Activated naive CD4-positive, alpha-beta T cell treated with anti-CD3 and anti-CD28 coated beads, Interleukin-2, amount 10 ng/mL, durations not matched to agents 7 days and 5 days (primary cell): ENCODE measurements at places on chromosomes 16 and 17.
A peak's percentile ranks its signal among the peaks of the same experiment; 100 is the strongest.

- peak; percentile 56 for DNase-seq
Observed at GRCh38 chr16:8675183-8676159, 1.1 kb downstream of the ABAT start.

DNA sequence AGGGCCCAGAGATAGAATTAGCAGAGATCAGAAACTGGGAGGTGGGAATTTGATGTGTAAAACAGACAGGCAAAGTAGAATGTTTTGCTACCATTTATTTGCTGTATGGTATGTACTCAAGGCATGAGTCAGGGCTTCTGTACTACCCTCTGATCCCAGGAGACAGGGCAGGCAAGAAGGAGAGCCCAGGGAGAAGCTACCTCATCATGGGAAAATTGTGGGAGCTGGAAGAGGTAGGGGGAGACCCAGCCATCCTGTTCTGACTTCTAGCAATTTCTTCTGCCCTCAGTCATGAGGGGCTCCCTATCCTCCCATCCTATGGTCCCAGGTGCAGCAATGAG, 1.7 kb upstream of the PIGS start:
- DNase-seq = no peak

DNA sequence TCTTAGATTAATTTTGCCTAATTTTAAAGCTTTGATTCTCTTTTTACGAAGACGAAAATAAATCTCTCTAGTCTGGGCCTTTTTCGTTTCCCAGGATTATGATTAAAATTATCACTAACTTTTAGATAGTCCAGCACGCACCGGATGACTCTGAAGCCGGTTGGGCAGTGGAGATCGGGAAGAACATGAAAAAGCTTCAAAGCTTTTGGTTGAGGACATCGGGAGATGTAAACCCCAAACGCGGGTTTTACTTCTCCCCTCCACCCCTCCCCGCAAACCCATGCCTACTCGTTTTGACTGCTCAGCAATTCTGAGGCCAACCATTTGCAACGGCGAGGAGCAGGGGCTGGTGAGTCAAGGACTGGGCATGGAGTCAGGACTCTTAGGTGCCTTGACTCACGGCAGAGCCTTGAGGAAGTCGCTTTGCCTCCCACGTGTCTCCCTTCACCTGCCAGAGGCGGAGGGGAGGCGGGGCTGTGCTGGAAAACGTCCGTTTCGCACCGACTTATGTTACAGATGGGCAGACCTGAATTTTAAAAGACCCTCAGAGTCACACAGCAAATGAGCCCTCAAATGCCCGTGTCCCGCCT, 989 bp upstream of the DUSP14 start:
- peak; percentile 65 for DNase-seq

- no peak for DNase-seq
Observed at GRCh38 chr16:72111657-72112451, 18.2 kb downstream of the DHX38 start.

DNA sequence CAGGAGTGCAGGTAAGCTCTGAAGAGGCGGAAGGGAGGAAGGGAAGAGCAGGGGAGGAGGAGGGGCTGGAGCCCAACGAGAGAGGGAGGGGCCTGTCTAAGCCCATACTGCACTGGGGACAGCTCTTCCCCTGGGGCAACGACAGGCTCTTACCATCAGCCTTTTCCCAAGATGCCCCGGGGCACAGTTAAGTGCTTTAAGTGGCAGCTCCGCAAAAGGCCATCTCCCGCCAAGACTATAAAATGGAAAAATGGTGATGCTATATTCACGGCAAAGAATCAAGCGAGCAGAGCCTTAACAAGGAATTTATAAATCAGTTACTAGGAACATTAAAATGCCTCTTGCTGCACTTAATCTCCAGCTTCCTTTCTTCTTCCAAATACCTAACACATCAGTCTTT, 110.2 kb upstream of the NLRP1 start:
- DNase-seq = no peak

DNA sequence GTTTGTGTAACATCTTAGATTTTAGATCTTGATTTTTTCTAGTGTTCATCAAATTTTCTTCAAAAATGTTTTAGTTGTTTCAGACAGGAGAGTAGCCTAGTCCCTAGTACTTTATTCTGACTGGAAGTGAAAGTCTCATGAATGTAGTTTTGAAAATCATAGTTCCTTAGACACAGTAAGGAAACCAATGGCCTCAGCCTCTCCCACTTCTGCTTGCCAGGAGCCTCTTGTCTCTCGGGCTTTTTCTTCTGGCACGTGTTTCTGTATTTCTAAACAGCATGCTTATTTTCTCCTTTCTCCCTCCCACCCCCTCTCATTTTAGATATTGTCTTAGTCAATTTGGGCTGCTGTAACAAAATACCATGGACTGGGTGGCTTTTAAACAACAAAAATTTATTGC, 9.8 kb downstream of the SLFN5 start:
- DNase-seq = no peak

DNA sequence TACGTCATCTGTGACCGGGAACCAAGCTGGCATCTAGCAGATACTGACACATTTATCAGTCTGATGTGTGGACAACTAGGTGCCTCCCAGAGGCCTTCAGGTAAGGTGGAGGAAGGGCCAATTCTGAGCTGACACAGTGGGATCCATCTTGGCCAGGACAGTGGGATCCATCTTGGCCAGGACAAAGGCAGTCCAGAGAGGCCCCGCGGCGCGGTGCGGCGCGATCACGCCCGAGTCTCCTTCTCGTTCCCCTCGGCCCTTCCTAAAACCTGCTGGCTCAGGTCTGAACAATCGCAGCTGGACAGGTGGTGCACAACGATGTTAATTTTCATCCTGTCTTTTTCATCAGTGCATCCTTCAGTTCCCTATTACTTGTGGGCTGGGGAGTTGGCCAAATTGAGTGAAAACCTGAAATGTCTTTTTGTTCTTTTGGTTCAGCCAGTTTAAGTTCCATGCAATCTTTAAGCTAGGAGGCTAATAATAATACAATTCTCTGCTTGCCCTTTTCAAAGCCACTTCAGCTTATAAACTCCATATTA, 486 bp upstream of the WSB1 start:
- peak; percentile 24 for DNase-seq

GRCh38 chr16:28063591-28064061, at the start of gene GSG1L:
GSG1L (minus strand) TSS chr16:28063714; CDS start chr16:28063424, 290 bp downstream.
- peak; percentile 28 for DNase-seq

DNA sequence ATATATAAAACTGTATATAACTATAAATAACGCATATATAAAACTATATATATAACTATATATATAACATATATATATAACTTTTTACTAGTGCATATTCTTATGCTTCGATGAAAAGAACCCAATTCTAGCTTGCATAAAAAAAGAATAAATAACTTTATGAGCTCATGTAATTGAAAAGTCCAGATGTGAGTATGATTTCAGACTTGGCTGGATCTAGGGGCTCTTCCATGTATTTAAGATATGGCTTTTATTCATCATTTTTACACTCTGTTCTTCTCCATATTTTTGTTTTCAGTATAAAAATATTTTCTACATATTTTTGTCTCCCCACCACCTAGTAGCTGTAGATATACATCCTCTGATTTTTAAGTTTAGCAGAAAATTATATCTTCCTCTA, 417.5 kb downstream of the CDH11 start:
- no peak for DNase-seq

- DNase-seq = no peak
Observed at GRCh38 chr17:35793257-35793656, 2.2 kb downstream of the MMP28 start.

DNA sequence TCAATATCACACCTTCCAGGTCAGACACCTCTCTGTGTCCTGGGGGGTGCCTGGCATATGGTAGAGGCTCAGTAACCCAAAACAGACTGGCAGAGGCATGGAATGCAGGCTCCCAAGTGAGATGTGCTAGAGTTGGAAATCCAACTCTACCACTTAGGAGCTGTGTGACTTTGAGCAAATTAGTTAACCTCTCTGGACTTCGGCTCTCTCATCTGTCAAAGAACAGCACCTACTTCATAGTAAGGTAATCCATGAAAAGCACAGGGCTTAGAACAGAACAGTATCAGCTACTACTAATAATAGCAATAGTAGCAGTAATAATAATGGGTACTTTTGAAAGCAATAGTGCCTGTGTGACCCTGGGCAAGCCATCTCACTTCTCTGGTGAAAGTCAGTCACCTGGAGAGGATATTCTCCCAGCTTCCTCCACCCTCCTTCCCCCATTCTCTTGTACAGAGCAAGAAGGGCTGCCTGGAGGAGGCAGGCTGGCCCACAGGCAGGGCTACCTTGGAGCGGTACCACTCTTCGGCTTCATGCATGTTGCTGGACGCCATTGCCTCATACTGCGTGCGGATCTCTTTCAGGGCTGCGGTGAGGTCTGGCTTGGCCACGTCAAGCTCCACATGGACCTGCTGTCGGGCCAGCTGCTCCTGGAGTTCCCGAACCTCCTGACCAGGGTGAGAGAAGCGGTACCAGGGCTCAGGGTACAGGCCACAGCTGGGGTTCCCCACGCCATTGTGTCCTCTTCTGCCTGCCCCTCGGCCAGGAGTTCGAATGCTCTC, 2.3 kb downstream of the GFAP start:
- DNase-seq = no peak

DNA sequence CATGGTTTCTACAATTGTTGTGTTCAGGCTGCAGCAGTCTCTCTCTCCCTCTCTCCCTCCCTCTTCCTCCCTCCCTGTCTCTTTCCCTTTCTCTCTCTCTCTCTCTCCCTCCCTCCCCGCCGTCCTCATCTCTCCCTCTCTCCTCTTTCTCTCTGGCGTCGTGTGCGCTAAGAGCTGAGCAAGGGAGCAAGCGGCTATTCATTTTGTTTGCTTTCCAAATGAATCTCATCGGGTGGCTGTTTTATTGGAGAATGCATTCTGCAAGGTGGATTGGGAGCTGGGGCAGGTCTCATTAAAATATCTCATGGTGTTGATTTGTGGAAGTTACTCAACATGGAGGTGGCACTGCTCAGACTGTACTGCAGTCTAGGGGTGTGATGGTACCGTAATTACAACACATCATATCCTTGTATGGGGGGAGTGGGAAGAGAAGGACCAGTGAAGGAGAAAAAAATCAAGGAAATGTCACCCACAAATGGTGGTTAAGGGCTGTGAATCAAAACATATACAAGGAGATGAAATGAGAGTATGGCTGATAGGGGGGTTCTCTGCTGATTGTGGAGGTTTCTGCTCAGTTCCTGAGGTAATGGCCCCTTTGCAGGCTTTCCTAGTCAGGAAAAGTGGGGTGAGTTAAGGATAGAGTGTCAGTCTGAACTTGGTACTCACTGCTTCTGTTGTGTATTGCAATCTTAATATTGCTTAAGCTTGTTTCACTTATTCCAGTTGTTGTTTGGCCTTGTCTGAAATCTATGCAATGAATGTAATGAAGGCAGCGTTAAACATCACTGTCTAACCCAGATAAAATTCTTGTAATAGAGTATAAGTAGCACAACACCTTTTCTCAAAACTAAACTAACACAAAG, 2.7 kb downstream of the MSL1 start:
- peak; percentile 31 for DNase-seq

DNA sequence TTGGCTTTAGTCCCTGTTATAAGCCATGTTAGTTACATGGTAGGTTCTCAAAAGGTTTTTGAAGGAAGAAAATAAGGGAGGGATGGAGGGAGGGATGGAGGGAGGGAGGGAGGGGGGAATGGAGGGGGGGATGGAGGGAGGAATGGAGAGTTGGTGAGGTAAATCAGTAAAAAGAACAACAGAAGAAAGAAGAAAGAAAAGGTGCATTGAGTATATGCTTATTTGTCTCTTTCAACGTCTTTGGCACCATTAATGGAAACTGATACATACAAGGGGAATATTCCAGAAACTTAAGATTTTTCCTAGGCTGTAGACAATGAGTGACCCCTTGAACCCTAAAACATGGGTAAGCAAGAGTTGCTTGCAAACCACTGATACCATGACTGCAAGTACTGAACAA, 1056.3 kb downstream of the CDH11 start:
- DNase-seq = no peak

DNA sequence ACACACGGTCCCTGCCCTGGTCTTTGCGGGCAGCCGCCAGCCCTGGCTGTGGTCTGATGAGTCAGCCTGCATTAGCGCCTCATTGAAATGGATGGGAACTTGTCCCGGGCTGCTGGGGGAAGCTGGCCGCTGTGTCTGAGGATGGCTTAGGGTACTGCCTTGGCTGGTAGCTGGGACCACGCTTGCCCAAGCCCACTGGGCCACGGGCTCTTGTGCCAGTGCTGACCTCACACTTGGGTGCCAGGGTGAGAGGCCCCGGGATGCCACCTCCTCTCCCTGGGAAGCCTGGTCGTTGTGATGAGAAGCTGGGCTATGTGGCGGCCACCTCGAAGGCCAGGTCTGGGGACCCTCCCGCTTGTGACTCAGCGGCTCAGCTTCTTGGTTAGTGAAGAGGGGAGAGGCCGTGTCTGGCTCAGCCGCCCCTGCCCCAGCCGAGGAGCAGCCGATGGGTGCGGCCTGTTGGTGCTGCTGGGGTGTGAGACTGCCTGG, 10.7 kb downstream of the CACNA1H start:
- no peak for DNase-seq

DNA sequence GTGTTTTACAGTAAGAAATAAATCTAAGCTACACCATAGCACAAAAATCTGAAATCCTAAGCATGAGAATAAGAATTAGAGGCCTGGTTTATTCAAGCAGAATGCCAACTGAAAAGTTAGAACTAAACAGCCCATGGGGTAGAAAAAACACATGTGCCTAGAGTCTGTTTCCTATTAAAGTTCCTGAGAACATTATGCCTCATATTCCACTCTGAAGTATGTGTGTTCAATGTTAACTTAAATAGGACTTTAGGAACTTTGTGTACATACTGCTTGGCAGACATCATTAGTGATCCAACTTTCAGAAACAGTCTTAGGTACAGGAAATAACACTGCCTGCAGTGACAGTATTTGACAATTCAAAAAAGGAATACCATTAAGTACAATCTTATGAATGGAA, 18.2 kb downstream of the HEATR6 start:
- DNase-seq = no peak

GRCh38 chr17:17388657-17389496, 85.7 kb downstream of the NT5M start:
- DNase-seq = no peak

DNA sequence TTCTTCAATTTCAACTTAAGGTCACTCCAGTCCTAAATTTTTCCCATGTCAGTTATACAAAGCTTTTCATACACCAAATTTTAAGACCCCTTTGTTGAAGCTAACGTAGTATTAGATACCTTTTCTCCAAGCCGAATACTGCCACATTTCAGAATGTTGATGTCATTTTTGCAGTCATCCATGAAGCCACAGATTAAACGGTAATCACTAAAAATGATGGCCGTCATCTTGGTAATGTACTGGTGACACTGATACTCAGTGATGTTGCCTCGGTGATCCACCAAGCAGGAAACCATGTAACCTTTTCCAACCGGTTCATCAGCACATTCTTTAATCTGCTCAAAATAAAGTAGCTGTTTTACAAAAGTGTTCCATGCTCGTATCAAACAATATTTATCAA, 82.1 kb upstream of the CLEC18B start:
- no peak for DNase-seq

- DNase-seq = no peak
Observed at GRCh38 chr16:11793840-11794239, 3.2 kb downstream of the ZC3H7A start.

GRCh38 chr16:11145173-11145818, 110.7 kb downstream of the SOCS1 start:
- DNase-seq = no peak

GRCh38 chr17:64741038-64741641, 79.0 kb upstream of the SMURF2 start:
- no peak for DNase-seq
